ENCODE measurements at places on chromosomes 11 and 22.

DNA sequence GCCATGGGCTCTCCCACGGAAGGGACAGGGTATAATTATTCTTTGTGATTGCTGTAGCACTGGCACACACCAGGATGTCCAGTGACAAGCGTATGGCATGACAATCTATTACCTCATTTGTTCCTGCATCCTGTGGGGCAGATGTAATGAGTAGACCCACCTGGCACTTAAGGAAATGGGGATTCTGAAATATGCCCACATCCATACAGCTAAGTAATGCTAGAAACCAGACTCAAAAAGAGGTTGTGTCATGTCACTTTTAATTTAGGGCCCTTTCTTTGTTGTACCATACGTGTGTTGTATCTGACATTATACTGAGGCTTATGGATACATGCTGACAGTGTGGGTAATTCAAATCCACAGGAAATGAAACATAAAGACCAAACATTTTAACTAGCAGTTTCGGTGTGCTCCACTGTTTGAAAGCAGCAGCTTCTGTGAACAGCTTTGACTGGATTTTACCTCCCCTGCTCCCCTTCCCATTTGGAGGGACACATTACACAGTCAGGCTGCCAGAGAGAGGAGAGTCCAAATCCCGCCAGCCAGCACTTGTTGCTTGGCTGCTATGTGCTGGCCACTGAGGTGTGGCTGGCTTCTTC lies 21.2 kb downstream of the GRAMD1B start:
- no peak for DNase-seq

DNA sequence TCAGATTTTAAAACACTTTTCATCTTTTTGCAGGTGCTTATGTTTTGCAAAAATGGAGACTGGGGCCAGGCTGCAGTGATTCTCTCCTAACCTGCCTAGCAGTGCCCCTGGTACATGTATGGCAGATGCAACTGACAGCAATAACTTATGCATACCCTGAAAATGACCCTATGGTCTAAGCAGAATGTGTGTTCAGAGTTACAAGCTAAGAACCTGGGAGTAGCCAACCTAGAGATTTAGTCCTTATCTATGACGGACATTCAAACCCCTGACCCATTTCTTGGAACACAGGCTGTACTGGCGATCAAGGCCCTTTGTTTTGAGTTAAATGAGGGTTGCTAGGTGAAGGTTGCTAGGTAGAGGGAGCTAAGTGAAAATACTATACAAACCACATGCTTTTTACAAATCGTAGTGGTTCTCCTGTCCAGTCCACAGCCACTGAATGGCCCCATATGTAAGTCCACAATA lies 184.9 kb upstream of the SESN3 start:
- DNase-seq: no peak

GRCh38 chr11:14029440-14029839 lies 66.9 kb downstream of the SPON1 start:
- no peak for DNase-seq

- no peak for DNase-seq
Measured at GRCh38 chr11:120331301-120331996, 4.8 kb upstream of the ARHGEF12 start.

GRCh38 chr11:33942954-33943353 lies 51.1 kb upstream of the LMO2 start:
- DNase-seq: no peak
